Foreskin keratinocyte (primary cell): ENCODE measurements at places on chromosomes 6 and 20. TPM values are rescaled to one million over a fixed set of nuclear protein-coding genes. Genes with fewer than 3 reads are reported as not detected.

- DNase-seq = no peak
Measured at GRCh38 chr6:9412951-9413559, 977.7 kb upstream of the SLC35B3 start.

- no peak for DNase-seq
Measured at GRCh38 chr6:92433911-92434310, 985.4 kb downstream of the EPHA7 start.

FANCE gene
- total RNA-seq = 14.0 and 14.5 TPM in 2 replicates

- DNase-seq = no peak
Measured at GRCh38 chr6:149833651-149834050, 30.5 kb downstream of the LRP11 start.

DNA sequence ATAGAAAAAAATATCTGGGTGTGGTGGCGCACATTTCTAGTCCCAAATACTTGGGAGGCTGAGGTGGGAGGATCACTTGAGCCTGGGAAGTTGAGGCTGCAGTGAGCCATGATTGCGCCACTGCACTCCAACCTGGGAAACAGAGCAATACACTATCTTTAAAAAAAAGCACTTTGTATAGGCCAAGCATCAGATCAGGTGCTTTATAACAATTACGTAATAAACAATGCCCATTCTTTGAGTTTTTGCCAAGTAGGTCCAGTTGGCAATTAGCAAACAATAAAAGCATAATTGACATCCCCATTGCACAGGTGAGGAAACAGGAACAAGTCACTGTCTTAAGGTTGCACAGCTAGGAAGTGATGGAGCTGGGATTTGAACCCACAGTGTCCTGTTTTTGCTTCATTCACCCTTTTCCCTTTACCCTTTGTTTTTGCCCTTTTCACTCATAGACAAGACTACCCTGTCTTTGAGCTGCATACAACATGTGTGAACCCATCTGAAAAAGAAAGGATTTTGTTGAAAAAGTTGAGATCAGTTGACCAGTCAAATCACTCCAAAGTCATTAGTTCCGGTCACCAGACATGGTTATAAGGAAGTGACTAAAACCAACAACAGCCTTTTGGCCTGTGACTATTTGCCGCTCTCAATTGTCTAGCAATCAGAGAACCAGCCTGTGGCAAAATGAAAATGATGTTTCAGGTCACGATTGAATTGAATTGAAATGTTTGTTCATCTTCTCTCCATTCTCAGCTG, 303.6 kb downstream of the TFAP2C start:
- DNase-seq = no peak

CALHM5 gene
- total RNA-seq = 0.11 and 0.20 TPM in 2 replicates

BTNL2 gene
- total RNA-seq = not detected in 2 replicates

DNA sequence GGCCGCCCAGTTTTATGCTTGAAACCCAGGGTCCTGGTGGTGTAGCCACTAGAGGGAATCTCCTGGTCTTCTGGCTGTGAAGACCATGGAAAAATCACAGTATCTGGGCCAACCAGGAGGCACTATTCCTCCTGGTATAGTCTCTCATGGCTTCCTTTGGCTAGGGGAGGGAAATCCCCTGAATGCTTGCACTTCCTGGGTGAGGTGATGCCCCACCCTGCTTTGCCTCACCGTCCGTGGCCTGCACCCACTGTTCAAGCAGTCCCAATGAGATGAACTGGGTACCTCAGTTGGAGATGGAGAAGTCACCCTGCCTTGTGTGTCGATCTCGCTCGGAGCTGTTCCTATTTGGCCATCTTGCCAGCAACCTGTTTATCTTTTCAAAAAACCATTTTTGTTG, 10.1 kb upstream of the ZNF337 start:
- peak; percentile 9 for DNase-seq

GRCh38 chr6:152173957-152174356, 366.5 kb downstream of the ESR1 start:
- no peak for DNase-seq

RAET1G gene
- total RNA-seq = 1.0 and 1.2 TPM in 2 replicates

ANGPT4 gene
- not detected in 2 replicates for total RNA-seq

DNA sequence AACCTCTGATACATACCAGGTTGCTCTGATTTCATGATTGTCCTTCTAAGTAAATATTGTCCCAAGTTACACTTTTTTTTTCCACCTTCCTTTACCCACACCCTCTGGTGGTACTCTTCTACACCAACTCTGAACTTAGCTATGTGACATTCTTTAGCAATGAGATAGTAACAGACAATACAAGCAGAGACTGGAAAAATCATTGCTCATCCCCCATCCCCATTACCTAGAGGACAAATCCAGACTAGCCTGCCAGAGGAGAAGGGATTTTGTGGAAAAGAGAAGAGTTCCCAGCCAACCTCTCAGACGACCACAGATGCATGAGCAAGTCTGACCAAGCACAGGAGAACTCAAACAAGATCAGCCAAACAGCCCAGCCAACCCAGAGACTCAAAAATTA, 32.8 kb upstream of the TFAP2B start:
- peak; percentile 99 for DNase-seq

- no peak for DNase-seq
Measured at GRCh38 chr6:2433266-2433665, 187.9 kb upstream of the GMDS start.

DNA sequence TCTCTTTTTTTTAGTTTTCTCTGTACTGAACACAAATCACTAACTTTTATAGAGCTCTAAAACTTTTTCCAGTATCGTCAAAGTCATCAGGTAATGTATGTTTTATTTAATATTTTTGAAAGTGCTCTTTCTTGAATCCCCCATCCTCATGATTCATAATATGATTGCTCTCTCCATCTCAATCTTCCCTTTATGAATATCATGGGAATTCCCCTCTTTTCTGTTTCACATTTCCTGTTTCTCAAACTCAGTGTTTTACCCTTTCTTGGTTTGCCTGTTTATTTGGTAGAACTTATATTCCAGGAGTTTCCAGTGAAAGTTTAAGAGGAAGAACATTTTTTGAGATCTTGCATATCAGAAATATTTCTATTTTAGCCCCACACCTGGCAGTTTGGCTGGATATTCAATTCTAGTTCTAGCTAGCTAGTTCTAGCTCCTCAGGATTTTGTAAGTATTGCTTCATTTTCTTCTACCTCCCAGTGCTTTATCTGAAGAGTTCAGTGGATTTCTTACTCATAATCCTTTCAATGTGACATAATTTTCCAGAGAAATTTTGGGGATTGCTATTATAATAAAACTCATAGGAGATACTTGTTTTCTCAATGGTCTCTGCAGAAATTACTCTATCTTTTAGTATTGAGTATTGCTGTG, 6.1 kb upstream of the C6orf58 start:
- peak; percentile 20 for DNase-seq

C6orf15 gene
- 0.11 and 0.68 TPM in 2 replicates for total RNA-seq
